ENCODE measurements at places on chromosomes 13 and 19.

DNA sequence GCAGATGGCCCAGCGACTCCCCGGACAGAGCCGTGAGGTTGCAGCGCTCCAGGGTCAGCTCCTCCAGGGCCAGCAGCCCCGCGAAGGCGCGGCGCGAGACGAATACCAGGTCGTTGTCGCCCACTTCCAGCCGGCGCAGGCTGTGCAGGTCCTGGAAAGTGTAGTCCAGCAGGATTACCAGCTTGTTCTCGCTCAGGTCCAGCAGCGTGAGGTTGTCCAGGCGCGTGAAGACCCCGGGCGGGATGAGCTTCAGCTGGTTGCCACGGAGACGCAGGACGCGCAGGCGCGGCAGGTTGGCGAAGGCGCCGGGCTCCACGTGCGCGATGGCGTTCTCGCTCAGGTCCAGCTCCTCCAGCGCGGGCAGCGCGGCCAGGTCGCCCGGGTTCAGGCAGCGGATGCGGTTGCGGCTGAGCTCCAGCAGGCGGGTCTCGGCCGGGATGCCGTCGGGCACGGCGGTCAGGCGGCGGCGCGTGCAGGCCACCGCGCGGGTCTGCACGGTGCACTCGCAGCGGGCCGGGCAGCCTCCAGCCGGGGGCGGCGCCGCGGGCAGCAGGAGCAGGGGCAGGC is 9.3 kb upstream of the PEAK3 start:
- no peak for ATAC-seq

DNA sequence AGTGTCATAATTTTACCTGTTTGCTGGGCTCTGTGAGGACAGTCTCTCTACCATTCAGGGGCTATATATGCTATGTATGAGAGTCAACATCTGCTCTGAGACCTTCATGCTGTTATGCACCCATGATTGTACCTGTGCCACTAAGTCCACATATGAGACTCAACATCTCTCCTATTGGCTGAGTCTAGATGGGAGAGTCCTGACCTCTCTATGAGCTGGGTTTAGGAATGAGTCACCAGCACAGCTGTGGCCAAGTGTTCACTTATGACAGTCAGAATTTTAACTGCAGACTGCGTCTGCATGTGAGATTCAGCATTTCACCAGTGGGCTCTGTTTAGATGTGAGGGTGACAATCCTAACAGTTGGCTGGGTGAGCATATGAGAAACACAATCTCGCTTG is 49.5 kb downstream of the ZNF729 start:
- peak; percentile 29 for ATAC-seq

DNA sequence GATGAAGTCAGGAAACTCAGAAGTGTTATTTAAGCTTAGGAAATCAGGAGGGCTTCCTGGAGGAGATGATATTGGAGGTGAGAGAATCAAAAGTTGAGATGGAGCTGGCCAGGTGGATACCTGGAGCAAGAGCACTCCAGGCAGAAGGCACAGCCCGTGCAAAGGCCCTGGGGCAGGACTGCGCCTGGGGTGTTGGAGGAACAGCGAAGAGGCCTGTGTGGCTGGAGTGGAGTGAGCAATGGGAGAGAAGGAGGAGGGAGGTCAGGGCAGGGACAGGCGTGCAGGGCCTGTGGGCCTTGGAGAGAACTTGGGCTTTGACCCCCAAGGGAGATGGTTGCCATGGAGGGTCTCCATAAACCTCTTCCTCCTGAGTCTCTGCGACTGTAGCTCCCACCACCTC is 42.1 kb downstream of the ZNRF4 start:
- ATAC-seq = no peak

- ATAC-seq = no peak
These were observed 181.9 kb upstream of the RNF113B start for GRCh38 chr13:98358937-98359336.

GRCh38 chr13:37070145-37070695 is 10.7 kb upstream of the SUPT20H start:
- ATAC-seq = no peak

GRCh38 chr13:113995051-113995601 is 21.2 kb upstream of the C13orf46 start:
- no peak for ATAC-seq

- no peak for ATAC-seq
These were observed 95.1 kb downstream of the NUFIP1 start for GRCh38 chr13:44894001-44894770.

DNA sequence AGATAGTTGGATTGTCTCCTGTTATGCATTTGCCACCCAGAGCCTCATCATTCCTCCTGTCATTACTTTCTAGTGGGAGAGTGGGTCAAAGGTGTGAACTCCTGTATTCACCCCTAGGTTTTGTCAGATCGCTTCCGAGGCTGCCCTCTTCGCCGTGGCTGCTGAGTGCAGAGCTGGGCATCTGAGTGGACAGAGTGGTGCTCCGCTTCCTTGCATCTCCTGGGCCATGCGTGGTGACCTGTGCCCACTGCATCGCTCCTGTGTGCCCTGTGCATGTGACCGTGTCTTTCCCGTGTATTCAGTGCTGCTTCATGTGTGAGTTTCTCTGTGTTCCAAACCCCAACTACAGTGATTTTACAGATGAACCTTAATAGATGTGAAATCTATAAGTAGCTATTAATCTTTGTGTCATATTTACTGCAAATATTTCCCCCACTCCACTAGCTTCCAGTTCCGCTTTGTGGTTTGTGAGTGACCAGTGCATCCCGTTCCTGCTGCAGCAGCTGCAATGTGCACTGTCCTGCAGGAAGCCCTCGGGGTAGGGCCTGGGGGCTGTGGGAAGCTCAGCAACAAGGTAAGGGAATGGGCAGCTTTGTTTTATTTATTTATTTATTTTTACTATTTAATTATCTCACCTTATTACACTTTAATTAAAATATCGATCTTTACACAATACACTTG is 53.1 kb downstream of the C13orf46 start:
- ATAC-seq = no peak

DNA sequence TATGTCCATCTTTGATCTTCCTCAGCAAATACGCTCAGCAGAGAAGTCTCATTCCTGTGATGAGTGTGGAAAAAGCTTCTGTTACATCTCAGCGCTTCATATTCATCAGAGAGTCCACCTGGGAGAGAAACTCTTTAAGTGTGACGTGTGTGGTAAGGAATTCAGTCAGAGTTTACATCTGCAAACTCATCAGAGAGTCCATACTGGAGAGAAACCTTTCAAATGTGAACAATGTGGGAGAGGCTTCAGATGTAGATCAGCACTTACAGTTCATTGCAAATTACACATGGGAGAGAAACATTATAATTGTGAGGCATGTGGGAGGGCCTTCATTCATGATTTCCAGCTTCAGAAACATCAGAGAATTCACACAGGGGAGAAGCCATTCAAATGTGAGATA is 5.7 kb upstream of the ZNF284 start:
- ATAC-seq = no peak

DNA sequence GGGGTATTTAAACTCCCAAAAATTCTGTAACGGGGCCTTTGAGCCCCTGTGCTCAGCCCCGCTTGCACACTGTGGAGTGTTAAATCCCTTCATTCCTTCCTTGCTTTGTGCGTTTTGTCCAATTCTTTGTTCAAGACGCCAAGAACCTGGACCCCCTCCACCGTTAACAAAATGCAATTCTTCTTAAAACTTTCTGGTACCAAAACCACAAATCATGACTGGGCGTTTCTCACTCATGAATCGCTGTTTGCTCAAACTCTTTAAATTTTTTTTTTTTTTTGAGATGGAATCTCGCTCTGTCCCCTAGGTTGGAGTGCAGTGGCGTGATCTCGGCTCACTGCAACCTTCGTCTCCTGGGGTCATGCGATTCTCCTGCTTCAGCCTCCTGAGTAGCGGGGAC is 881 bp downstream of the ZNF20 start:
- ATAC-seq = no peak

GRCh38 chr13:51412431-51412830 is 40.4 kb downstream of the INTS6 start:
- no peak for ATAC-seq

- peak; percentile 13 for ATAC-seq
These were observed 6.2 kb downstream of the PPP1R15A start for GRCh38 chr19:48878196-48879024.

DNA sequence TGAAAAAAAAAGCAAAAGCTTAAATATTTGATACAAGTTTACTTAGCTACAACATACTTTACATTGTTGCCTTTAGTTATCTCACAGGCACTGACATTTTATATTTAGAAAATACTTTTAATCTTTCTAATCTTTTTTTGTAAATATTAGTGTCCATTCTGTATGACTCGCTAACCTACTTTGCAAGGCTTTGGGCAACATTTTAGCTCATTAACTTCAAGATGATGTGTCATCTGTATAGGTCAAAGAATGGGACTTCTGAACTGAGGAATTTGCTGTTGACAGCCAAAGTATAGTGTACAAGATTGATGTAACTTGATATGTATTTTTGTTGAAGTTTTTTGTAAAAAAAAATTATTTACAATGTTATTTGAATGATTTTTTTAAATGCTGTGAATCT is 2.7 kb upstream of the C1QTNF9 start:
- no peak for ATAC-seq

- peak; percentile 95 for ATAC-seq
These were observed 111.0 kb upstream of the KL start for GRCh38 chr13:32905063-32905863.

GRCh38 chr19:11747277-11747676 is 8.5 kb upstream of the ZNF823 start:
- ATAC-seq = no peak

GRCh38 chr13:46605825-46606554 is 53.0 kb downstream of the LRCH1 start:
- ATAC-seq = peak; percentile 82

GRCh38 chr19:1266916-1267476 is 2.1 kb upstream of the CIRBP start:
- peak; percentile 18 for ATAC-seq

DNA sequence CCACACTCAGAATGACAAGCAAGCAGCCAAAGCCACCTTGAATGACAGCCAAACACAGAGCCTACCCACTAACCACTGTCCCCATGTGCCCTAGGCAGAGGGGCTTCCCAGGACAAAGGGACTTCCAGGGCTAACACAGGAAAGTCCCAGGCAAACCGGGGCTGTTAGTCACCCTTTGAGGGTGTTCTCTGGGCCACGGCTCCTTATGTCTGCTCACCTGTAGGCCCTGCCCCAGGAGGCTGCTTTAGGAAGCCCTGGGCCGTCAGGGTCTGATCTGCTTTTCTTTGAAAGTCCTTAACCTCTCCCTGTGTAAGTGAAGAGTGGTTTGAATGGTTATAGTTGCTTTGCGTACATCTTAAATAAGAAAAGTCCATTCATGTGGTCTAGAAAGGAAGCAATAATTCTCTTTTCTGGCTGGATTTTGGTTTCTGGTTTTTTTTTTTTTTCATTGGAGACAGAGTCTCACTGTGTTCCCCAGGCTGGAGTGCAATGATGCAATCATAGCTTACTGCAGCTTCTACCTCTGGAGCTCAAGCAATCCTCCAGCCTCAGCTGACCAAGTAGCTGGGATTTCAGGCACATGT is 161.4 kb downstream of the EFNB2 start:
- peak; percentile 81 for ATAC-seq

- no peak for ATAC-seq
These were observed 14.3 kb upstream of the HNRNPUL1 start for GRCh38 chr19:41249707-41250423.

- peak; percentile 92 for ATAC-seq
These were observed 39.5 kb downstream of the DHRS12 start for GRCh38 chr13:51764184-51765141.

- ATAC-seq = no peak
These were observed 25.6 kb downstream of the EDNRB start for GRCh38 chr13:77893066-77893465.

GRCh38 chr19:8403098-8403819 is 9.8 kb upstream of the MARCHF2 start:
- no peak for ATAC-seq

DNA sequence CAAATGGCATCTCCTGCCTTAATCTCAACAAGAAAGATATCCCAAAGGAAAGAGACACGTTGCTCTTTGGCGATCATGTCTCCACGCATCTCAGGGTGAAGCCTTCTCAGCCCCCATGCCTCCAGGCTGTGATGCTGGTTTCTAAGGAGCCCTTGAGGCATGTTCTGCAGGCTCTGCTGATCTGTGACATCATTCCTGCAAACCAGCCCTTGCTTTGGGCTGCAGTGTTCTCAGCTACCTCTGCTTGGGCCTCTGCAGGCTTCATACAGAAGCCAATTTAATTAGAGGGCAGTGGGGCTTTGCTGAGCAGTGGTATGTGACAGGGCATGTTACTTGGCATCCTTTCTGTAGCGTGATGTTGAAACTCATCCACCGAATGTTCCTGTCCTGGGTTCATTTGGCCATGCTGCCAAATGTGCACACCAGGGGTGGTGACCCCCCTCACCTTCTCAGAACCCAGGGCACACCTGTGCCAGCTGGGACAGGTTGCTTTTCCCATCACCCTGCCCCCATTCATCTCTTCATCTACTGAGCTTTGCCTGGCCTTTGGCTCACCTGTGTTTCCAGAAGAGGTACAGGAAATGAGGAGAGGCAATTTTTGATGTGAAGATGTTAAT is 230.9 kb downstream of the TEX29 start:
- ATAC-seq = no peak

- ATAC-seq = no peak
These were observed 13.4 kb upstream of the GJB2 start for GRCh38 chr13:20206065-20206697.

DNA sequence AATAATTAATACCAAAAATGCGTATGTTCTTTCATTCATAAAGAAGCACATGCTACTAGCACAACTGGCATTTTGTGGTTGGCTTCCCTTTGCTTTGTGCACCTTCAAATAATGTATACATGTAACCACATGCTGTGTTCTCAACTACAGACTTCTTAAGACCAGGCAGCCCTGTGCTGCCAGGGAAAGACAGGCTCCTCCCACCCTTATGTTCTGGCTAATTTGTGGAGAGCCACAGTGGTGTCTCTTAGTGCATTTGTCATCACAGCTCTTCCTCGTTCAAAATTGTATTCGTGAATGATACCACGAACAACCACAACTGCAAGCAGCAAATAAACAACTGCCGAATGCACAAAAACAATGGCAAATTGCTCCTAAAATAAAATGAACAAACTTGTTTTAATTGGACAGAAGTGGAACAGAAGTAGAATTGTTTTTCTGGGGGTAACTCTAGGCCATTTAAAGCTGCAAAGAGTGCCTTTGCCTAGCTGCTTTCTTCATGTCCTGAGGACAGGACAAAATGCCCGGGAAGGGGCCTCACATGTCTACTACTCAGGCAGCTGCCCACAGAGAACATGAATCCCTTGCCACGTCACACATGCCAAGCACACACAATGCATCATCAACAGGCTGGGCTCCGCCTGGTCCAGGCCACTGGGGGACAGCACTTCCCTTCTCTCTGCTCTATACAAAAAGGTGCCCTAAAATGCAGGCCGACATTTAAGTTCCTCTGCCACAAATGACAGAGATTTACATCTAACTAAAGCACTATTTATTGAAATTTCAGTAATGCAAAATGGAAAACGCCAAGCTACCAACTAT is 21.7 kb downstream of the IRS2 start:
- ATAC-seq = peak; percentile 78

DNA sequence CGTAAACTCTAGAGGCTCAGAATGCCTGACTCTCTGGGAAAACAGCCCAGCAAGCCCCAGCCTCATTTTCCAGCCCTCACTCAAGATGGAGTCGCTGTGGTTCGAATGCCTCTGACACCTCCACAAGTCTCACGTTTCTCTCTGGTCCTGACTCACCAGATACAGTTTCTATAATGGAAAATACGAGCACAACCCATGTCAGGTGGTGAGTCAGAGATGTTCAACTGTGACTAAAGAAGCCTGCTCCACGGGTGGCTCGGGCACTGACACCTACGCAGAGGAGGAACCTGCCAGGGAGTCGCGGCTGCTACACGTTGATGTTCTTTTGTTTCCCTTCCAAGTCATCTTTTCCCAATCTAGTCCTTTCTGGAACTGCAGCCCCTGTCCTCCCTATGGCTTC is 87.1 kb upstream of the STK24 start:
- ATAC-seq = peak; percentile 99
